ENCODE measurements at places on chromosomes 7 and 10.

- DNase-seq: no peak
These were observed 795.5 kb downstream of the TNS3 start for GRCh38 chr7:46786221-46786954.

GRCh38 chr10:126621846-126622245, 48.6 kb downstream of the C10orf90 start:
- no peak for DNase-seq

- no peak for DNase-seq
These were observed 59.9 kb upstream of the DNAJB6 start for GRCh38 chr7:157276731-157277562.

GRCh38 chr7:150369748-150370501, 1.3 kb downstream of the REPIN1 start:
- no peak for DNase-seq

DNA sequence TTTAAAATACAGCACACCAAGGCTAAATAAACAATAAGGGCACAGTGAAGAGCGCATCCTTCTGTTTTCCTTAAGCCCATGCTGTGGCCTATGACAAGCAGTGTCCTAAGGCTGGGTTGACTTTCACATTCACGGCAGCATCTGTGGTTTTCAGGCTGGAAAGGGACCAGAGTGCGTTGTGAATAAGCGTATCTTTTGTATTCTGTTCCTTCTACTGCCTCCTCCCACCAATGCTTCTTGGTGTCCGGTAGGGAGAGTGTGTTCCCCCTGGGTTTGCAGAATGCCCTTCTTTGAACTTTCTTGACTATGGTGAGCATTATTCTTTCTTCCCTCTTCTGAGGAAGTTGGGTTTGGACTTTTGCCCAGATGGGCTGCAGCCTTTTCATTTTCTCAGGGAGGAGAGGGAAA, 73.6 kb downstream of the ABCA13 start:
- DNase-seq: no peak

- DNase-seq: no peak
These were observed 43.2 kb upstream of the TES start for GRCh38 chr7:116167177-116167576.

- no peak for DNase-seq
These were observed 9.5 kb upstream of the TSGA13 start for GRCh38 chr7:130695840-130696239.

DNA sequence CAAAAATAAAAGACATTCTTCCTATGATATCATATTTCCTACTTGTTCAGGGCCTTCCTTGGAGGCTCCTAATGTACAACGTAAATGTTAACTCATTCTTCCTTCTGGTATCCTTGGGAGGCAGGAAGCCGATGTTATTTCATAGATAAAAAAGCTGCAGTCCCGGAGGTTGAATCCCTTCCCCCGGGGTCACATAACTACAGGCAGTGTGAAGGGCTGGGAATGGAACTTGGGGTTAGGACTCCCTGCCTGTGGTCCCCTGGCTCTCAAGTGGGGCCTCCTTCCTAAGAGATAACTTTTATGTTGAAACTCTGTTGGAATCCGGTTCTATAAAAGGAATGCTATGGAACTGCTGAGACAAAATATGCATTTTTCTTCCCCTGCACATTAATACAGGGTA, 14.9 kb upstream of the CCDC3 start:
- DNase-seq: no peak

- DNase-seq: no peak
These were observed 72.5 kb upstream of the UCN3 start for GRCh38 chr10:5292196-5292735.

DNA sequence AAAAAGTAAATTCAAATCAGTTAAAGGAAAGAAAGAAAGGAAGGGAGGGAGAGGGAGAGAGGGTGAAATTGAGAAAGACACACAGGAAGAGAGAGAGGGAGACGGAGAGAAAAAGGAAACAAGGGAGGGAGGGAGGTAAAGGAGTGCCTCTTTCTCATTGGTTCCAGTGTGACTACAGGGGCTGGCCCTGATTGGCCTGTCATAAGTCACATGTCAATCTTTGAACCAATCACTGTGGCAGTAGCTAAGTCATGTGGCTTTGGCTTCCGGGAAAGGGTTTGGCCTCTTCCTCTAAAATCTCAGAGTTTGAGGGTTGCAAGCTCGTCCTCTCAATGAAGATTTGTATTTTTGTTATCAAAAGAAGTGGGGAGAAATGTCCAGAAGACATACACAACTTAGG, 150.2 kb downstream of the RAB11FIP2 start:
- no peak for DNase-seq

- no peak for DNase-seq
These were observed 80.5 kb upstream of the CYP2C9 start for GRCh38 chr10:94858005-94858404.

- no peak for DNase-seq
These were observed 68.5 kb upstream of the SVIL start for GRCh38 chr10:29703271-29703670.

DNA sequence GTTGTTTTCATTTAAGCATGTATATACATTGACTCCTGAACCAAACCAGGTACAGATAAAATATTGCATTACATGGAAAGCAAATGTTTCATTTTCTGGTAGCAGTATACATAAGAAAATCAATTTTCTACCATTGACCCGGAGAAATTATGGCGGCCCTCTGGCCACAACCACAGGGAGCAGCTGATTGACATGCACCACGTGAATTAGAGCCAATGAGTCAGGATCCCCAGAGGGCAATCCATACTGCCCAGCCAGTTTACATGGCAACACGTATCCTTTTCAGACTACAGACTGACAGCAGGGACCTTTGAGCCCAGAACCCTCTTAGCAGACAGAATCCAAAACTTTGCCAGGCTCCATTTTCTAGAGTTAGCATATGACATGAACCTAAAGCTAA, 272.2 kb upstream of the NEBL start:
- DNase-seq: no peak

- DNase-seq: no peak
These were observed 172.5 kb downstream of the KIAA1217 start for GRCh38 chr10:24381235-24382010.

GRCh38 chr7:2934211-2934731, 90.2 kb upstream of the GNA12 start:
- no peak for DNase-seq

GRCh38 chr7:128163473-128163872, 77.6 kb upstream of the LEP start:
- DNase-seq: no peak

- DNase-seq: no peak
These were observed 51.4 kb downstream of the RHOBTB1 start for GRCh38 chr10:60892571-60892970.

- DNase-seq: no peak
These were observed 25.2 kb downstream of the ACTA2 start for GRCh38 chr10:88927416-88927690.

GRCh38 chr10:95356190-95356955, 65.6 kb upstream of the PDLIM1 start:
- DNase-seq: no peak

GRCh38 chr7:42883950-42884349, 27.9 kb downstream of the C7orf25 start:
- DNase-seq: no peak

DNA sequence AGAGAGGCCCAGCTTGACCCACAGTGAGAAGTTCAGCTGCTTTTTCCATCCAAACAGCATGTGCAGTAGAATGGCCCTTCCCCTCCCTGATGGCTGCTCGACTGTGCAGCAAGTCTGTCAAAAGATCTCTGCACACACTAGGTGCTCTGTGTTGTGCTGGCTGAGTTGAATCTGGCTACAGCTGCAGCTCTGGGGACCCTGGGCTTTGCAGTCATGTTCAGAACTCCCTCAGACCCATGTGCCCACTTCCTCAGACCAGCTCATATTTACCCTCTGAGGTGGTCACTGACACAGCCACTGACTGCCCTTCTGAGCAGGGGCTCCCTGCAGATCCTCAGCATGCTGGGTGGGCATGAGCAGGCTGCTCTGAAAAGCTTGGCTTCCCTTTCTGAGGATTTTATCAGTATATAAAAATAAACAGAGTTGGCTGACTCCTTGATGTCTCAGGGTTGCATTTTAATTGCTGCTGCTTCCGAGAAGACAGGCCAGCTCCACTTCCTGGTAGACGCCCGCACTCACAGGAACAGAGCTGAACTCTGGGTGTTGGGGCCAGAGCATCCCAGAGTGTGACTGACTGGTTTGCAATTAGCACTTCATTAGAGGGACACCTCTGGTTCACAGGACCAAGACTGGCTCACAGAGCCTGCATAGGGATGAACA, 507.9 kb downstream of the RPS24 start:
- no peak for DNase-seq

GRCh38 chr10:95241533-95241932, 47.5 kb downstream of the ACSM6 start:
- DNase-seq: no peak

DNA sequence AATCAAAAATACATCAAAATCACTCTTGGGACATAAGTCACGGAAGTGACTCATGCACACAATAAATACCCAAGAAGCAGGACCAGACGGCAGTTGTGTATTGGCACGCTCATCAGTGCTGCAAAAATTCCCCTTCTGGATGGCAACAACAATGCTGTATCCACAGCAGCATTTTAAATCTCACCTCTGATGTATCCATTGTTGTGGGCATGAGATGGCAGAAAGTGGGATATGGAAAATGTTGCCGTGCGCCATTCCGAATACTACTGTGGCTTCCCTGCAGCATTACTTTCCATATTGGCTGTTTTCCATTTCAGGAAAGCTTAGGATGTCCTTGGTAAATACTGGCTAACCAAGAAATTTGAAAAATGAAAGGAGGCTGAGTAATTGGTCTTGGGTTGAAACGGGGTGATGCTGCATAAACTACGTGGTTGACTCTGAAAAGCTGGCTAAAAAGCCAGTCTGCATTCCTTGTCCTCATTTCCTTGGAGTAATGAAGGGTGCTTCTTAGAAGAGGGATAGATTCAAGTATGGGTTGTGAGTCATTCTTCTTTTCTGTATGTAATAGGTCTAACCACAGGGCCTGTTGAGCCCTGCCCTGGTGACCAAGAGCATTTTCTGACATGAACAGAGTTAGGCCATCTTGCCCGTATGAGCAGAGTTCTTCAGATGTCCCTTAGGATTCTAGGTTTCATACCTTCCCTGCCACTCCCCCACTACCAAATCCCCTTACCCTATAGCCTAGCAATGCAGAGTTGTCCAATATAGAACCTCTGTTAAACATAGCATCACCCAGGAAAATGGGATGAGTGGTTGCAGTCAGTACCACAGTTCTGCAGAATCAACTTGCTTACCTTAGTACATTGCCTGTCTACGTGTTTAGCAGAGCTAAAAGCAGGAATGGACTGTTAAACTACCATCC, 36.3 kb upstream of the TOMM7 start:
- no peak for DNase-seq

DNA sequence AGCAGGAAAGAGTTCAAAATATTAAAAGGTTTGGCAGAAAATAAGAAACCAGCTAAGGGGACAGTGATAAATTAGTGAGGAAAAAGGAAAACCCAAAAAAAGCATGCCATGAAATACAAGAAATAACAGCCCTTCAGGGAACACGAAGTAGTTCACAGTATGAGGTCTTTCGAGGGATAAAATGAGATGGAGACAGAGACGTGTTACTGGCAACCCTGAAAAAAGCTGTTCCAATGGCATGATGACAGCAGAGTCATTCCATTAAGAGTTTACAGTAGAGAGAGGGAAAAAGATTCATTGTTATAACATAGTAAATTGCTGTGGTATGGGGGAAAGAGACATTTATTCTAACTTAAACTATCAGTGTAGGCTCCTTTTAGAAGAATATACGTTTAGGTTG, 391.2 kb downstream of the ANKRD7 start:
- DNase-seq: no peak

DNA sequence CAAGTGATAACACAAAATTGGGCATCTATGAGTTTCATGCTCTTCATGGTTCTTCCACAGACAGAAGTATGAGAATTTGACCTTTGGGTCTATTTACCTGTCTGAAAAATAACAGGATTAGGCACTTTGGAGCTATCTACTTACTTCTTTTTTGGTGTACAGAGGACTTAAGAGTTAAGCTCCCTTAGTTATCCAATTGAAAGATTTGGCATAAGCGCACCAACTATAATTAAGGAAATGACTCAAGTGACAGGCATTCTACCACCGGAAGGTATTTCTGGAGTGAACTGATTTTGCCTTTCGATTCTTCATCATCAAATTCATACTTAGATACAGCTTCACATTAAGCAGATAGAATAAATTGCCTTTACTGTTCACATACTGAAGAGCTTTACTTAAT, 43.9 kb downstream of the IFIT5 start:
- no peak for DNase-seq

DNA sequence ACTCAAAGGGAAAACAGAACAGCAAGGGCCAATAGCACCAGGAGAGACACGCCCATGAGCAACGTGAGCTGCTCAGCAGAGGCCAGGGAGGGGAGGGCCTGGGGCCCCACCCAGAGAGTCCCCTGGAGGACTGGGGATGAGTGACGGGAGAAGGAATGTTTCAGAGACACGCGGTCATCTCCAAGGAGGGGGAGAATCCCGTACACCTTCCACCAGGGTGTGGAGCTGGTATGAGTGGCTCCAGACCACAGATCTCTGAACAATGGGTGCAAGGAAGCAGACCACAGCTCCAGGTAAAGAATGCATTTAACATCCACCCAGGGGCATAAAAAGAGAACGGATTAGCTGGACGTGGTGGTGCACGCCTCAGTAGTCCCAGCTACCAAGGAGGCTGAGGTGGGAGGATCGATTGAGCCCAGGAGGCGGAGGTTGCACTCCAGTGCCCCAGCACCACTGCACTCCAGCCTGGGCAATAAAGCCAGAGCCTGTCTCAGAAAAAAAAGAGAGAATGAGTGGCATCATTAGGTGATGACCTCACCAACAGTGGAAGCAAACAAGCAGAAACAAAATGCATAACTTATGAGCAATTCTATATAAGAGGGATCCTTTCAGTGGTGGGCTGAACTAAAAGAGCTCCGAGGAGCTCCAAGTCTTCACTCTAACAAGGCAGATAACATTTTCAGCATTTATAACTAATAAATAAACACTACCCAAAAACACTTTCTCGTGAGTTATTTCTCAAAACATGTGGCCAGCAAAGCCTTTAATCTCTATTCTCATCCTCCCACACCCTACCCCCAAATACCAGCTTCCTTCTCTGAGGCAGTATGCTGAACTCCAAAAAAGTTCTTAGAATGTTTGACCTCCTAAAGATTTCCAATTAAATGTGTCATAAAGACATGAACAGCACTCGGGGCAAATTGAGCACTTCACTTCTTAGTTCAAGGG, 12.5 kb downstream of the PSAP start:
- DNase-seq: no peak

- DNase-seq: no peak
These were observed 79.2 kb upstream of the PPP1R3C start for GRCh38 chr10:91711885-91712680.

- DNase-seq: no peak
These were observed 29.7 kb downstream of the KLRG2 start for GRCh38 chr7:139453673-139454321.

- DNase-seq: no peak
These were observed 97.0 kb upstream of the DDC start for GRCh38 chr7:50662041-50662694.

- DNase-seq: no peak
These were observed 73.4 kb upstream of the CARD11 start for GRCh38 chr7:3117081-3117480.

- no peak for DNase-seq
These were observed 51.5 kb downstream of the LRRC4 start for GRCh38 chr7:127979728-127980126.

GRCh38 chr7:77327067-77327931, 88.8 kb downstream of the GSAP start:
- DNase-seq: no peak

GRCh38 chr10:13440185-13441061, 88.4 kb downstream of the BEND7 start:
- peak; percentile 21 for DNase-seq

GRCh38 chr7:164882-165660, 27.3 kb upstream of the FAM20C start:
- DNase-seq: no peak
